Activated CD4-positive, alpha-beta T cell treated with anti-CD3 and anti-CD28 coated beads, Interleukin-2, amount 50 U/mL, for 4 hours (primary cell): ENCODE measurements at places on chromosomes 5 and 9.

DNA sequence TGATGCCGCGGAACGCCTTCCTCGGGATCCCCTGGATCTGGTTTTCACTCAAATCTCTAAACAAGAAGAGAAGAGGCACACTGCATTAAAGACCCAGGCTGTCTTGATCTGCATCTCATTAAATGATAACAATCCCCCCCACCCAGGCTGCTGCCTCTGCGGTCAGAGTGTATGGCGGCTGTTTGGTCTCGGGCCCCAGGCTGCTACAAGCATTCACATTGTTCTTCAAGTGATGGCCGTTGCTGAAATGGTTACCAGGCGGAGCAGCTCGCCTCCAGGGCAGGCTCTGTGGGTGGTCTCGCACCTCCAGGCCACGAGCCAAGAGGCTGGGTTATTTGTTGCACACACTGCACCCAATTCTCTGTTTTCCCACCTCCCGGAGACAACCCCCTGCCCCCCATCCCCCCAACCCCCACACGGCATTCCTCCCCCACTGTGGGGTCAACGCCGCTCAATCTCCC, 304.1 kb upstream of the PANK3 start:
- DNase-seq = no peak

DNA sequence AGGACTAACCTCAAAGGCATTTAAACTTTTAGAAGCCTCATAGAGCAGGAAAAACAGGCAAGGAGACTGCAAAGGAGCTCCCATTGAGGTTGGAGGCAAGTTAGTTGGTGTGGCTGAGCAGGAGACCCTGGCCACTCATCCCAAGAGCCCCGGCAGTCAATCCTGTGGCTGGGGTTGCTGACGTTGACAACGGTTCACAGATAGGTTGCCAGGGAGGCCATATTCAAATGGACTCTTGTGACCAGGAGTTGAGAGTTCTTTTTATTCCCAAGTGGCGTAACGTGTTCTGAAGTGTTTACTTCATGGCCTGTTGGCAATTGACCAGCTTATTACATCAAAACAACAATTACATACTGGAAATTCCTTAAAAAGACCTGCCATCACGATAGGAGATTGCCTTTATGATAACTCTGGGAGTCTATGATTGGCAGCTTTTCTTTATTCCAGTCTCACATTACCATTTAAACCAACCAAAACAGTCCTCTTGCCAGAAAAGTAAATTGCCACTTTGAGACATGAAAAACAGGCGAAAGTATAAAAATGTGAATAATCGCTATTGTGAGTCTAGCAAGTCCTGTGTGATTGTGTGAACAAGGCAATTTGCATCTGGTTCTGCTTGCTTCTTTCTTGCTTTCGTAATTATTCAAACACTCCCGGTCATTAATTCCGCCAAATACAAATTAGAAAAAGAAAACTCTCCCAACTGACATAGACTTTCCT, 394.9 kb downstream of the MED10 start:
- DNase-seq = no peak

DNA sequence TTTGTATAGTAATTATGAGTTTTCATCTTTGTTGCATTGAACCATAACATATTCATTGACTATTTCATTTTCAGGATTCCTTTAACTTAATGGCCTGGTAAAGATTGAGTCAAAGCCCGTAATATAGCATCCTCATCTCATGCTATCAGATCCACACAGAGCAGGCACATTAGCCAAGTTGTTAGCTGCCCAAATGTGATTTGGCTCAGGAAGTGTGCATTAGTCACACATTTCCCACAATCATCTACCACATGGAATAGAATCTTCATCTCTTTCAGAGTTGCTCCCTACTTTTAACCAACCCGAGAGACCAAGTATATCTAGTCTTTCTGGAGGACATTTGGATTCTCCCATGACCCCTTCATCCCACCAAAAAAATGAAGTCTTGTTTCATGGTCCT, 481.0 kb upstream of the PTGER4 start:
- no peak for DNase-seq

- DNase-seq = no peak
These were observed 186.5 kb downstream of the ARHGEF28 start for GRCh38 chr5:73812457-73812856.

GRCh38 chr5:154608531-154609011, 130.5 kb upstream of the HAND1 start:
- no peak for DNase-seq

GRCh38 chr9:108272349-108272899, 583.4 kb downstream of the ACTL7B start:
- DNase-seq = no peak

- DNase-seq = no peak
These were observed 9.3 kb downstream of the SLC25A48 start for GRCh38 chr5:135843571-135844337.

GRCh38 chr5:152403046-152403445, 2.0 kb downstream of the NMUR2 start:
- no peak for DNase-seq

DNA sequence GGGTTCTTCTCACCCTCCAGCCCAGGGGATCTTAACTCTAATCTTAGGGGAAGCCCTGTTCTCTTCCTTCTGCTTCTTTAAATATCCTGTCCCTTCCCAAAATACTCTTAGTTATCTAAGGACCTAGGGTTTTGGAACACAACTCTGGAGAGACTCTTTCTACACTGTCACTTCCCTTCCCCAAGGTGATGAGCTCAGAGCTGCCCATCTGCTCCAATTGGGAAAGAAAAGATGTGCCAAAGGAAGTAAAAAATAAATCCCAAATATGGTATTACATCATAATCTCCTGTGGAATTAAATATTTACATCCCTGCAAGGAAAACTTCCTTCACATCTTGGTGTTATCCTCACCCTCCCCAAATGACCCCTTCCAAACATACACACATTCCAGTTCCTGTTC, 291.2 kb downstream of the EPB41L4A start:
- no peak for DNase-seq

DNA sequence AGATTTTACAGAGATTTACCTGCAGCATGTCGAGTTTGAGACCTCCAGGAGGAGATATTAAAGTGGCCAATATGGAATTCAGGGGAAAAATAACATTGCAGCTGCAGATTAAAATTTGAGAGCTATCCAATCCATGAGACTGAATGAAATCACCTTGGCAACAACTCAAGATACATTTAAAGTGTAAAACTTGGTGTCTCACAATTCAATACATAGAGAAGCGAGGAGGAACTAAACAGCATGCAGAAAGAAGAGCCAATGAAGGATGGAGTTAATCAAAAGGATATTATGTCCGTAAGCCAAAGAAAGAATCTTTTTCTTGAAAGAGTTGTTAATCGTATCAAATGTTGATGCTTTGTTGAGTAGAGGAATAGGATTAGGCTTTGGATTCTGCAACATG, 455.1 kb downstream of the CDH18 start:
- no peak for DNase-seq

GRCh38 chr9:15403155-15403554, 19.5 kb upstream of the SNAPC3 start:
- no peak for DNase-seq

- no peak for DNase-seq
These were observed 38.0 kb downstream of the GTF3C4 start for GRCh38 chr9:132708239-132708638.

DNA sequence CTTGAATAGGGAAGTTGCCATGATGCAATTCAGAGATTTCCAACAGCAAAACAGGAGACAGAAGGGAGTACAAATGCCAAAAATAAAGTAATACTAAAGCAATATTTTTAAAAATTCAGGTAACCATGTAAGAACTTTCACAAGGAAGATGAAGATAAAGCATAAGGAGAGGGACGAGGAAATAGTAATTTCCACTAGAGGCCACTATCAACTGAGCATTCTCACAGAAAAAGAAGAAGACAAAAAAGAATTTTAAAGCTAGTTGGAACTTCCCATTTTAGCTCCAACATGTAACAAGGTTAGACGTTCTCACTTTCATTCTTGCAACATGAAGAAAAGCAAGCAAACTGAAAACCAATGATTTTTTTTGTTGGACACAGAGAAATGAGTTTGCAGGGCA, 779.9 kb upstream of the CDH6 start:
- no peak for DNase-seq

DNA sequence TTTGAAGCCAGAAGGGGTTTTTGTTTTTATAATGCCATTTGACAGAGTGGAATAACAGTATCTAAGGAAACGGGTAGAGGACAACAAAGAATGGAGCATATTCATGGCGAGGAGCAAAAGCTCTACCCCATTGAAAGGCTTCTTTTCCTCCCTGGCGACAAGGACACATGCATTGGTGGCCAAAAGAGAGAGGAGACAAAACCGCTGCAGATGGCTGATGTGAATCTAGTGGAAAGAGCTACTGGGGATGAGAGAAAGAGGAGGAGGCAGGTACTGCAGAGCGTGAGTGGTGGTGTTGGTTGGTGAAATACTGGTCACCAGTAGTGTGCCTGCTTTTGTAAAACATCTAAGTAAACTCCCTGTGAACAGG, 491 bp downstream of the APC start:
- no peak for DNase-seq
